Activated CD4-positive, CD25-positive, alpha-beta regulatory T cell (primary cell): ENCODE measurements at places on chromosomes 2 and 18.

DNA sequence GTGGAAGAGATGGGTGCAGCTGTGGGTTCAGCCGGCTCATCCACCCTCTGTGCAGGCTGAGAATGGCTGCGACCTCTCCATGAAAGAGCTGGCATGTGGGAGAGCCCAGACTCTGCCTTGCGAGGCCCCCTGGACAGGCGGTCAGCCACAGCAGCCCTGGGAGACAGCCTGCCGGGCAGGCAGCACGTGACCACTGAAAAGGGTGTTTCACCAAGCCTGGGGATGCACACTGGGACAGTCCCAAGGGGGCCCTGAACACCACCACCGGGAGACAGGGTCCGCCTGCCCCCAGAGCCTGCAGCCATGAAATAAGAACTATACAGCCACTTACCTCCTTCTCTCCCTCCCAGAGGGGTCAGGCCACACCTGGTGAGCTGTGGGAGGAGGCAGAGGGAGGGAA lies 11.5 kb downstream of the RFX8 start:
- no peak for DNase-seq

DNA sequence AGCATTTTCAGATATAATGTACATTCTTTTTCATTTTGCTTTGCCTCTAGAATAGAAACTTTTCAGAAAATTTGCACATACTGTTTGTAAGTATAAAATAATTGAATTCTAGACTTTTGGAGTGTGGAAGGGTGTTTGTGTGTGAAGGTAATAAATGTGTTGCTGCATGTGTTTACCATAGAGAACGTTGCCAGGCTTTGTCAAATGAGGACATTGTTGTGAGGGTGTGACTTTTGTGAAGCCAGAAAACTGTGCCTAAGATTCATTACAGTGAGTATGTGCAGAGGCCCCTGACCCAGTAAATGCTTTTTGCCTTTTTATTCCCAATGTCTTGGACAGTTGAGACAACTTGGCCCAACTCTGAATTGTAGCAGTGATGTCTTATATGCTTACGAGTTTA lies 30.4 kb upstream of the EPB41L5 start:
- DNase-seq = no peak

DNA sequence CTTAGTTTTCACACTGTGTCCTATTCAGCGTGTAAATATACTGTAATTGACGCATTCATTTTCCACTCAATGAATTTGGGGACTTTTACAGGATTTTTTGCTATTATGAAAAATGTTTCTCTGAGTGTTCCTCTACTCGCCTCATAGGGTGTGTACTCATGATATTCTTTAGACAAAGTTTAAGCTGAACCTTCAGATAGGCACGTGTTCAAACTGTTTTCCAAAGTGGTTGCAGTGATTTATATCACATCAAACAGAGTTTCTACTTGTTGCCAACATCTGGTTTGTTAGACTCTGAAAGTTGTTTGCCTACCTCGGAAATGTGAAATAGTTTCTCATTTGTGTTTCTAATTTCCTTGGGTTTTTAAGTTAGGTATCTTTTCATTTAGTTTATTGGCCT lies 46.4 kb upstream of the IL1R1 start:
- no peak for DNase-seq

DNA sequence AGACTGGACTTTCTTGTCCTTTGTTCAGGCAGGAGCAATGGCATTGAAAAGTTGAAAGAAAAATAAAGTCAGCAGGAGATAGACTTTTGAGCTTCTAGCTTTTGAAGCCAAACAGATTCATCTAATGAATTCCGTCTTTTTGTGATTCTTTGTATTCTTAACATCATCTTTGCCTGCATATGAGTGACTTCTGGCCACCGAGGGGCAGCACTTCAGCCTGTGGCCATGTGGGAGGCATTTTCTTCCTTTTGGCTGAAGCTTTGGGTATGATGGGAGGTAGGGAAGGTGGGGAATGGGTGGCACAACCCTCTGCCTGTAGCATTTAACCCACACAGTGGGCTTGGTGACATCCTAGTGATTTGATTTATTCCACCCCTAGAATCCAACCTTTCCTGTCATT lies 220.6 kb downstream of the SETBP1 start:
- DNase-seq = no peak
